ENCODE measurements at places on chromosomes 2 and 18. TPM values are rescaled to one million over a fixed set of nuclear protein-coding genes. Genes with fewer than 3 reads are reported as not detected.

PLGLB1 gene
- 0.28 TPM for total RNA-seq

GRCh38 chr2:236786751-236787150 lies 217.1 kb downstream of the ACKR3 start:
- DNase-seq: no peak

DNA sequence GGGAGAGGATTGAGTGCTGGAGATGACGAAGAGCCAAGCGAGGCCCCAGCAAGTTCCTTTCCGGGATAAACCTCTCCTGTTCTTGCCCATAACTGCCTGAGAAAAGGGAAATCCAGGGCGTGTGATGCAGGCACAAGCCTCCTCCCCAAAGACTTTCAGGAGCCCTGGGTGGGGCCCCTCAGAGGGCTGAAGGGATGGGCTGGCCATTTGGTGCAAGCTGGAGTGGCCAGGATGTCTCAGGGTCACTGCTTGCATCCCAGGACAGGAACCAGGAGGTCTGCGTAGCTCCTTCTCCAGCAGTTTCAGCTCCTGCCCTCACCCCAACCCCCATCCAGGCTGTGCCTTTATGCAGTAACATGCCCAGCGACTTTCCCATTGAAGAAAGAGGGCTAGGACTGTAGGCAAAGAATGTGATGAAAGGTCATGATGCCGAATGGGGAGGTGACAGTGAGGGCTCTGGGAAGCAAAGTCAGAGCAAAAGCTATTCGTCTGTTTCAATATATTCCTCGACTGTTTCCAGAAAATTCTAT lies 80.2 kb downstream of the PXDN start:
- DNase-seq: no peak

DNA sequence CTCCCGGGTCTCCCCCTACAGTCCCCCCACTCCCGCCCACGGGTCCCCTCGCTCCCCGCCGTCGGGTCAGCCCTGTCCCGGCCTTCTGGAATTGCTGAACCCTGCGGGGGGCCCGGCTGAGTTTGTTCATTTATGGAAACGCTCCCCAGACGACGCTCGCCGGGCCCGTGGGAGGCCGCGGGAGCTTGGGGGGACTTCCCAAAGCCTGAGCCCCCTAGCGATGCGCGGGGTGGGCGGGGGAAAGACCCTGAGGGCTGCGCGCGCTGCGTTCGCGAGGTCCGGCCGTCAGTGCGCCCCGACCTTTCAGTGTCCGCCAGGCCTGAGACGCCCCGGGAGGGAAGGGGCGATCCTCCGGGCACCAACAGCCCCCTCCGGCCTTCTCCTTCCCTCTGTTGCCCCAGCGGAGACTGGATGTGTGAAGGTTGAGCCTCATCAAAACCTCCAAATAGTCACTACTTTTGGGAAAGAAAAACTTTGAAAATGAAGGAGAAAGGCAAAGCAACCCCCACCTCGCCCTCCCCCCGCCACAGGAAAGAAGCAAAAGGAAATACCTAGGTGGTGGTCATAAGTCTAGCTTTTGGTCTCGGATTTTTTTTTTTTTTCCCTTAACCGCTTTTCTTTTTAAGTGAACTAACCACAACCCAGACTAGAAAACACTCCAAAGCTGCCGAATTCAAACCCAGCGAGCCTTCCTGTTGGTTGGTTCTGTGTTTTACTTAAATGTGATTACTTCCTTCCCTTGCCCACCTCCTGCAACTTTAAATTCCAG lies 509 bp upstream of the CYS1 start:
- no peak for DNase-seq

DNA sequence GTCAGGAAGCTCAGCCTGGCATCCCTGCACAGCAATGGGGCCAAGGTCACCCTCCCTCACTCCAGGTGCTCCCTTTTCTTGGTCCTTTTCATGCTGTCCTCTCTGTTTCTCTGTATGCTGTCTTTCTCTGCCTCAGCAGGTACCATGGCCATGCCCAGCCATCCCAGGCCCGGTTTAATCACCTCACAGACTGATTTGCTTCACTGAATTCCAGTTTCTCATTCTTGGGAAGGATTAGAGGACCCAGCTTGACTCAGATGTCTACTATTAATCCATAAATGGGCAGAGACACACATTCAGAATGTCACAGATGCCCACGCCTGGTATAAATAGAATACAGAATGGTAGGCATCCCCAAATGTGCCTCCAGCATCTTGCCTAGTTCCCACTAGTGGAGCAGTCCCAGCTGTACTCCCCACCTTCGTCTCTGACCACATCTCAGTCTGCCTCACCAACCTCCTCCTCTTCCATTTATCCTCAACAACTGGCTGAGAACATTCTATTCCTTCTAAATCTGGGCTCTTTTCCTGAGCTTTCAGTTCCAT lies 14.2 kb upstream of the L3MBTL4 start:
- DNase-seq: no peak
